ENCODE measurements at places on chromosomes 6 and 20.

GRCh38 chr6:126352514-126352913 is 12.6 kb downstream of the CENPW start:
- DNase-seq: no peak

GRCh38 chr20:59613861-59614260 is 9.5 kb downstream of the PHACTR3 start:
- no peak for DNase-seq

DNA sequence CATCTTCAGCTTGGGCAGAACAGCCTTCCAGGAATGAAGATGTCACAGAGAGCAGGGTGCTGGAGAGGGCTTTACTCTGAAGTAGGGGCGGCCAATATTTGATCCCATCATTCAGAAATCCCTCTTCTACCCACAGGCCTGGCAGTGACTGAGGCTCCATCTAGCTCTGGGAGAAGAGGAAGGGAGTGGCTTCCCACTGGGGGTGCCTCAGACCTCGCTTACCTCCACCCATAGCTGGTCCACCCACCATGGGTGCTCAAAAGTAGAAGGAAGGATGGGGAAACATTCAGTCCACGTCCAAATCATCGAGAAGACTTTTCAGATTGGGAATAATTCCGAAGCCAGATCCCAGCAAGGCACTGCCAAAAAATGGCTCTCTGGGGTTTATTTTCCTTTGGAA is 11.8 kb upstream of the THBD start:
- DNase-seq: no peak

DNA sequence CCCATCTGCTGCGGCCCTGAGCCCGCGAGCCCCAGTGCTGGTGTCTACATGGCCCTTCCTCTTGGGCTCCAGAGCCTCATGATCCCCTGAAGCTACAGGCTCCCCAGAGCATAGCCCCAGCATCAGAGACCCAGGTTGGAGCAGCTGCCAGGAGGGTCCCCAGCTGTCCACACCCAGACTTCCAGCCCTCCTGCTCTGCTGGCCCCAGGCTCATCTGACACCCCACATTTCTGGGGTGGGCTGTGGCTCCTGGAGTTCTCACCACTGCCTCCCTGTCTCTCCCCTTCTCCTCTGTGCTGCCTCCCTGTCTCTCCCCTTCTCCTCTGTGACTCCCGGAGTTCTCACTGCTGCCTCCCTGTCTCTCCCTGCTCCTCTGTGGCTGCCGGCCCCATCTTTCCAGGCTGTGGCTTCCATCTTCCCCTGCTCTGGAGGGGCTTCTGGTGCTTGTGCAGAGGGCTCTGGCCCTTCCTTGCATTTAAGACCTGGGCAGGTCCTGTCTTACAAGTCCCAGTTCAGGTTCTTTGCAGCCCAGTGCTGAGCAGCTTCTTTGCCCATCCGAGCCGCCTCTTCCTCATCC is 108.1 kb downstream of the ERMARD start:
- DNase-seq: no peak

DNA sequence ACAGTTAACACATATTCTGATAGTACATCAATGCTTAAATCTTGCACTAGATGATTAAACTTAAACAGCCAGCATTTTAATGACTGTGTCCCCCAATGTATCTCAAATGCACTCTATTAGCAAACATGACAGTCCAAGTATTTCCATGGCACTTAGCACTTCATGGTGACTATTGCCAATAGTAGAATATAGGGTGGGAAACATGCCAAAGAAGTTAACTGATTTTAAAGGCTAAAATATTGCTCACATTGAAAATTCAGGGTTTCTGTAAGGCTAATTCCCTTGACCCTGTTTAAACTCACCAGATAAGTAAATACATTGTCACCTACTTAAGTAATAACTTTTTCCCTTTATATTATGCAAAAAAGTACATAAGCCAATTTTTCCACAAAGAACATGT is 266.9 kb downstream of the TBC1D32 start:
- DNase-seq: no peak

DNA sequence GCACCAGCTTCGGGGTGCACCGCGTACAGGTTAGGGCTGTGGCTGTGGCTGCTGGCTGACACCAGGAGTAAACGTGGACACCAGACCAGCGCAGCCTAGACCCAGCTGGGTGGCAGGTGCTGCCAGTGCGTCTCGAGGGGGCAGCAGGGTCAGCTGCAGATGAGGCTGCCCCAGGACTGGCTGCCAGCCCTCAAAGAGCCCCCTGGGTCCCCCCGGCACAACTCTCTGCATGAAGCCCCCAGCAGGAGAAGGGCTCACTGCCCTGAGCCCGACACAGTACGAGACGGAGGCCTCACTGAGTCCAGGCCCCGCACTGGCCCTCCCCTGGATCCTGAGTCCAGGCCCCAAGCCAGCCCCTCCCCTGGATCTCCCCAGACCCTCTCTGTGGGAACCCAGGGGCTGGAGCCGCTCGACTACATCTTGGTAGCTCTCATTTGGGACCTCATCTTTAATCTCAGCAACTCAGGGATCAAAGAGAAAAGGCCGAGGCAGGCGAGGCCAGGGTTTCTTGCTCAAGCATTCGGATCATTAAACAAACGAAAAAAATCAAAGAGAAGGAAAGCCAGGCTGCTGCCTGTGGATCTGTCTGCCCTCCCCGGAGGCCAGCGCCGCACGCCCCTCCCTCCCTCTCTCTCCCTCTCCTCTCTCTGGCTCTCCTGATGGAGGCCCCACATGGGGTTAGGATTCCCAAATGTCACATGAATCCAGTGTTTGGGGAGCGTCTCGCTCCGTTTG is 7.0 kb upstream of the NKAIN4 start:
- DNase-seq: no peak

DNA sequence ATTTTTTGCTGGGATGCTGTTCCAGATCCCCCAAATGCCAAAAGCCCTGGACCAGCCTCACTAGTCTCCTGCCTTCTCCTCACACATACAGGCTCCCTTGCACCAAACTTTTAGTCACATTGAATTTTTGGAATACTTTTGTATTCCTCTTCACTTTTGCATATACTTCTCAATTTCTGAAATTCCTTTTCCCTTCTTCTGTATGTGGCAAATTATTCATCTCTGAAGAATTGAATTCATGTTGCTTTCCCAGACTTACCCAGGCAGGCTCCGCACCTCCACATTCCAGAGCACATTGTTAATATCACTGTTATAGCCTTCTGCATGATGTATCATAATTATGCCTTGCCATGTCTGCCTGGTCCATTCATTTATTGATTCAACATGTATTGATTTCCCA is 255.3 kb upstream of the POU3F2 start:
- peak; percentile 38 for DNase-seq

DNA sequence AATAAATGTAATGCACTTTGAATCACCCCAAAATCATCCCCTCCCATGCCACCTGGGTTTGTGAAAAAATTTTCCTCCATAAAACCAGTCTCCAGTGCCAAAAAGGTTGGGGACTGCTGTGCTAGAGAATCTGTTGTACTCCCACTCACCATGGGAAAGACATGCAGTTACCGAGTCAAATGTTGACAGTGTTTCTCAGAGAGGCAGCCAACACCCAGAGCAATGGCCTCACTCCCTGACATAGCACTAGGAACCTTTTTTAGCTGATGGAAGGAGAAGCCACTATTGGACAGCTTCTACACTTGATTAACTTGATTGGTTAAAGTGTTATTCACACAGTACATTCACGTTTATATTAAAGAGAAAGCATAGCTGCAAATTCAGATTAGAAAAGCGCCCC is 59.8 kb upstream of the MANEA start:
- DNase-seq: no peak

DNA sequence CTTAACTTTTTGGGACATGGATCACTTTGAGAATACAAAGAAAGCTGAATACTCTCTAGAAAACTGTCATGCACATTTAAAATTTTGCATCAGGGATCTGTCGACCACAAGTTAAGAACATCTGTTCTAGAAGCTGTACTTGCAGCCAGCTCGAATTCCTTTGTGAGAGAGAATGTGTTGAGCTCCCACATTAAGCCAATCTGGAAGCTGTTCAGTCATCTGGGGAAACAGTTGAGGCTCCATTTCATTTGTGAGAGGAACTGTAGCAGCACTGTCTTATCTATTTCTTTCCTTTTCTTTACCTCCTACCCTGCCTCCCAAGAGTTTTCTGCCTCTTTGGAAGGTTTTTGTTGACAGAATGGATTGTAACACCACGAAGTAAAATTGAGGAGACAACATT is 50.8 kb downstream of the KAT14 start:
- DNase-seq: no peak

DNA sequence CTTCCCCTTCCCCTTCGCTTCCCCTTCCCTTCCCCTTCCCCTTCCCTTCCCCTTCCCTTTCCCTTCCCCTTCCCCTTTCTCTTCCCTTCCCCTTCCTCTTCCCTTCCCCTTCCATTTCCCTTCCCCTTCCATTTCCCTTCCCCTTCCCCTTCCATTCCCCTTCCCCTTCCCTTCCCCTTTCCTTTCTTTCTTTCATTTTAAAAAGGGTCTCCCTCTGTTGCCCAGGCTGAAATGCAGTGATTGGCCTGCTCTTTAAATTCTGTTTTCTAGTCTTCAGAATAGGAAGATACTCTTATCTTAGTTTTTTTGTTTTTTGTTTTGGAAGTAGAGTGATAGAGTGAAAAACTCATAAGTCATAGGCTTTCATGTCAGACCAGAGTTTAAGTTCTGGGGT is 85.2 kb downstream of the ANKS1A start:
- DNase-seq: no peak

GRCh38 chr6:19805129-19805481 is 32.1 kb upstream of the ID4 start:
- no peak for DNase-seq

DNA sequence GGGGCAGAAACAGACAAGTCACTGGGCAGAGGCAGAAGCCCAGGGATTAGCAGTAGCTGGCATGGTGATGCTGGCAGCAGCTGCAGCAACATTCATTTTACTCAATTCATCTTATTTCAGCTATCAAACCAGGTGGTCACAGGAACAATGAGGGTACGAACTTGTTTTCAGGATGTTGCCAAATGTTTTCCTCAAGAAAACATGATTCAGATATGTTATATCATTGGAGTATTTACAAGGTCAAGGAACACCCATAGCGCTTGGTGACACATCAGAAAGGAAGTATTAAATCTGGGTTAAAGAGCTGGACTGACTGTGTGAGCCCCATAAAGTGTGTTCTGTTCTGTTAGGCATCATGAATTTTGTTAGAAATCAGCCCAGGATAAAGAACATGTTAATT is 456.9 kb upstream of the ID4 start:
- DNase-seq: peak; percentile 20

DNA sequence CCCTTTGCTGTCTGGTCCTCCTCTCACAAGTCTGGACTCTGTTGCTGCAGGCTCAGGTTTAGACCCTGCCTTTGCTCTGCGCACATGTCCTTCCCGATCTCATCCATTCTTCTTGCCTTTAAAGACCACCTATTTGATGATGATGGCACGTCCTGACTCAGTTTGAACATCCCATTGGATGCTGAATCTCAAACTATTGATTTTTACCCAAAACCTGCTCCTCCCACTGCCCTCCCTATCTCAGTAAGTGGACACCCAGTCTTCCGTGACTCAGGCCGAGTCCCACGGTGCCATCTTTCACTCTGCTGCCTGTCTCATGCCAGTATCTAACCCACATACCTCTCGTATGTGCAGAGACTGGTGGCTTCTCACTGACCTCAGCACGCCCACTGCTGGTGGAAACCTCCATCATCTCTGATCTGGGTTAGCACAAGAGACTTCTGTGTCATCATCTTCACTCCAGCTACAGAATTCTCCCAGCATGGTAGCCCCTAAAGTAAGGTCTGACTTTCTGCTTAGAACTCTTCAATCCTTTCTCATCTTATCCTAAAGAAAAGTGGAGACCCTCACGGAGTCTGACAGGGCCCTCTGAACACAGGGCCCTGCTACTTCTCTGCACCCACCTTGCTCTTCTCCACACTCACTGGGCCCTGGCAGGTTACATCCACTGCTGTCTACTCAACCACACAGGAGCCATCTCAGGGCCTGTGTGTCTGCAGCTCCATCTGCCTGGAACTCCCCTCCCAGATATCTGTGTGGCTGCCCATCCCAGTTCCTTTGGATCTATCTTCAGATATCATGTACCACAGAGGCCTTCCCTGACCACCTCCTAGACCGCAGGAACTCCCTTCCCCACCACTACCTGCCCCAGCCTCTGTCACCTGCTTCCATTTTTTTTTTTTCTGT is 387.1 kb upstream of the AGPAT4 start:
- peak; percentile 4 for DNase-seq

DNA sequence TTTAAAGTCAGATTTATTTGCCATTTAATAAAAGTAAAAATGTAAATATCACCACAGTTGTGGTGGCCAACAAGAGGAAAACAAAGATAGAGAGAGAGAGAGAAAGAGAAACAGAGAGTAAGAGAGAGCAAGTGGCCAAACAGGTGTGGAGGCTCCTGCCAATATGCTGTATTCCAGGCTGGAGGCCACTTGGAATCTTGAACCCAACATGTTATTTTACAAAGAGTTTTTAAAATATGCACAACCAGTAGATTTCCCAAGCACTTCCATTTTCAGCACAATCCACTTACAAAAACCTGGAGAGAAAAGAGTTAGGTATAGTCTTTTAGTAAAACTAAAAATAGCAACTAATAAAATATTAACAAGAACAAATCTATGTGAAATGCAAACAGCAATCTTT is 1323.1 kb upstream of the CITED2 start:
- DNase-seq: no peak

GRCh38 chr6:83884523-83884922 is 25.0 kb downstream of the CYB5R4 start:
- DNase-seq: peak; percentile 62

DNA sequence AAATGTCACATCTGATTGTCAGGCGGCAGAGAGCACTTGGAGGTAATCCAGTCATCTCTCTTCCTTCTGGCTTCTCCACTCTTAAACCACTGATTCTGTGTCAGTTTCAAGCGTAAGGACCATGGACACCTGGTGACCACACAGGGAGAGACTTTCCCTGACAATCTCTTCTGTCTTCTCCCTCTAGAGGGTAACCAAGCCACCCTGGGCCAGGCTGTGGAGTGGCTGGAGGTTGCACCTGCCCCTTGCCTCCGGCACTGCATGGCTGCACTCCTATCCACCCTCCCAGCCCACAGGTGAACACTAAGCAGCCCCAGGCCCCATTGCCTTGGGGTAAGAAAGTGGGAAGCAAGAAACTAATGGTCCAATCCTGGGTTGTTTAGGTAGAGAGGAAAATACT is 78.7 kb downstream of the BFSP1 start:
- no peak for DNase-seq

All from EH (cell line).